ENCODE measurements at places on chromosomes 6 and 20.

GRCh38 chr6:44053760-44054556, 73.3 kb downstream of the MRPL14 start:
- DNase-seq = no peak

DNA sequence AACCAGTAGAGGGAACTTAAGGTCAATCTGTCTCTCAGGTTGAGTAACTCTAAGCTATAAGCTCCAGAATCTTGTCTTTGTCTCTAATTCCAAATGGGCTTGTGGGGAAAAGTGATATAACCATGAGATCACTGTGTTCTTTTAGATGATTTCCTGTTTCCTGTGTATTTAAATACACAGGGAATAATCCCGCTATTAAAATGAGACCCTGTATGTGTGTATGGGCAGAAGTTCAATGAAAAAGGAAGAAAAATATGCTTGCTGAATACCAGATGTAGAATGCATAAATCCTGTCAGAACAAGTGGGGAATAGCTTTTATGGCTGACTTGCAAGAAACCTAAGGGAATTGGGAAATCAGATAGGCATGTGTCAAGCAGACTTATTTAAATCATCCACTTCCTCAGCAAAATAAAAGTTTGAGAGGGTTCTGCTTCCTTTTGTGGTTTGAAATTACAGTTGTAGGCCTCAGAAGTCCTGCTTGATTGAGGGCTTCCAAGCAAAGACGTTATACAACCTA, 164.7 kb upstream of the PDE7B start:
- no peak for DNase-seq

DNA sequence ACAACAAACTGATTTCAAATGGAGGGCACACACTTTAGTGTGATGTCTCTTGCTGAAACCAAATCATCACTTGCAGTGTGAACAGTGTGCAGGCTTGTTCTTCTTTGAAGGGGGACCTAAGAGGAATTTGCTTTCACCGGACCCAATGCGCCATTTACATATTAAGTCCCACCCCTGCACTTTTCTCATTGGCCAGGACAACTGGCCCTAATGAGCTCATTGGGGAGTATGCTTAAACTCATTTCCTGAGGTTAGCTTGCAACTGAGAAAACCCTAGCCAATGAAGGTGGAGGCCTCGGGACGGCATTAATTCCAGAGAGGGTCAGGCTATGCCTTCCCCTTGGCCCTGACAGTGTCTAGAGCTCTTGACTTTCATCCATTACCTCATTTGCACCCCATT, 58.7 kb downstream of the VEGFA start:
- DNase-seq = no peak

GRCh38 chr6:163571730-163572129, 157.2 kb downstream of the QKI start:
- DNase-seq = no peak

DNA sequence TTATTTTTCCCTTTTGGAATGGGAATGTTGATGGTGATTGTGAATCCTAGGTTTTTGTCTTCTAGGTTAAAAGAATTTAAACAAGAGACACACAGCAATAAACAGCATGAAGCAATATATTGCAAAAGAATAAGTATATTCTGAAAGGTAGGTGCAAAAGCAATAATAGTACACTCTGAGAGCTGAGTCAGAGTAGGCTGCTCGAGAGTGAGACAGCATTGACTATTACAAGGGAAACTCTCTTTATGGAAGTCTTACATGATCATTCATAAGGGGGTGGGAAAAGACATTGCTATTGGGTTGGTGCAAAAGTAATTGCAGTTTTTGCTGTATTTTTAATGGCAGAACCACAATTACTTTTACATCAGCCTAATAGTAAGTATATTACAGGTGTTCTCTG, 25.0 kb downstream of the FBXO5 start:
- DNase-seq = no peak

- no peak for DNase-seq
Measured at GRCh38 chr6:119067091-119067490, 11.4 kb downstream of the FAM184A start.

GRCh38 chr20:64080013-64080812, at the start of gene OPRL1:
Gene OPRL1, plus strand, starts transcription at chr20:64080082. Its CDS starts 12,639 bp downstream, at chr20:64092721.
- DNase-seq = no peak

- DNase-seq = no peak
Measured at GRCh38 chr6:2505624-2506023, 245.1 kb downstream of the MYLK4 start.

DNA sequence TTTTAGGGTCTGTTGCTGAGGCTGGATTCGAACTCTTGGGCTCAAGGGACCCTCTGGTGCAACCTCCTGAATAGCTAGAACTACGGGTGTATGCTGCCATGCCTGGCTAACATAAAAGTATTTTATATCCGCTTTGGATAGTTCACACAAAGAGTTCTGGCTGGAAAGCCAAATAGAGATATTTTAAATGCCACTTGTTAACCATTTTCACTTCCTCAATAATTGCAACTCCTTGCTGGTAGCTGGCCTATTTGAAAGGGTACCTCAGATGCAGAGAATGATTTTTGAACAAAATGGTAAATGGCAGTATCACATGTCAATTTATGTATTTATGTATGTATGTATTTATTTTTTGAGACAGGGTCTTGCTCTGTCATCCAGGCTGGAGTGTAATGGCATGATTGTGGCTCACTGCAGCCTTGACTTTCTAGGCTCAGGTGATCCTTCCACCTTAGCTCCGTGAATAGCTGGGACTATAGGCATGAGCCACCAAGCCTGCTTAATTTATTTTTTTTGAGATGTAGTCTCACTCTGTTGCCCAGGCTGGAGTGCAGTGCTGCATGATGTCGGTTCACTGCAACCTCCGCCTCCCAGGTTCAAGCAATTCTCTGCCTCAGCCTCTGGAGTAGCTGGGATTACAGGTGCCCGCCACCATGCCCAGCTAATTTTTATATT, 12.9 kb upstream of the JARID2 start:
- no peak for DNase-seq

DNA sequence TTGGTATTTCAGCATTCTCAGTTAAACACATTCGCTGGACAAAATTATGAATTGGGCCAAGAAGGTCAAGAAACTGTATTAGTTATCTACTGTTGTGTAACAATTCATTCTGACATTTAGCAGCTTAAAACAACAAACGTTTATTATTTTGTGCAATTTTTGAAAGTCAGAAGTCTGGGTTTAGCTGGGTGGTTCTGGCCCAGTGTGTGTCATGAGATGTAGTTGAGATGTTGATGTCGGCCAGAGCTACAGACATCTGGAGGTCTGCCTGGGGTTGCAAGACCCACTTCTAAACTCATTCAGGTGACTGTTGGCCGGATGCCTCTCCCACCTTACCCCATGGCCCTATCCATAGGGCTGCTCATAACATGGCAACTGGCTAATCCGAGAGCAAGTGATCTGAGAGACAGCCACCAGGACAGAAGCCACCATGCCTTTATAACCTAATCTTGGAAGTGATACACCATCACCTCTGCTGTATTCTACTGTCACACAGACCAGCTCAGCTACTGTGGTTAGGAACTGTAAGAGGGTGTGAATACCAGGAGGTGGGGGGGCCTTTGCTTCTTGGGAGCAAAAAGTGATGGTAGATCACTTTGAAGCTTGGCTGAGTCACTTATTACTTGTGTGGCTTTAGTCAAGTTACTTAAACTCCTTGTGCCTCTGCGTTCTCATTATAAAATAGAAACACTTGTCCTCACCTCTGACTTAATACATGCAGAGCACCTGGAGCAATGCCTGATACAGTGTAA, 217.0 kb upstream of the MYLIP start:
- DNase-seq = no peak

GRCh38 chr6:160965893-160966292, 25.7 kb upstream of the MAP3K4 start:
- no peak for DNase-seq

- no peak for DNase-seq
Measured at GRCh38 chr6:22251348-22251747, 45.5 kb downstream of the PRL start.

DNA sequence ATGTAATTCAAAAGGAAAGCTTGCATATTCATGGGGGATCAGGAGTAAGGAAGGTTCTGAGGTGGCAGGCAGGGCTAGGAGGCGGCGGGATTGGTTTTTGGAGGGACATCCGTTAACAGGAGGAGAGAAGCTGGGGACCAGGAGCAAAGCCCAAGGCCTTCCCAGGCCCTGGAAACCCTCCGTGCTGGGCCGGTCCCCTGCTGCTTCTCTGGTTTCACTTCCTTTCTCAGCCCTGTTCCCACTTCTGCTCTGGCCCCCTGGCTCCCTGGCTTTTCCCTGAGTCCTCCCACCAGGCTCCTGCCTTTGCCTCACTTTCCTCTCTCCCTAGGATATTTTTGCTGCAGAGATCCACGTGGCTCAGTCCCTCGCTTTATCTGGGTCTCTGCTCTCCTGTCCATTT, 26.4 kb upstream of the SALL4 start:
- no peak for DNase-seq

DNA sequence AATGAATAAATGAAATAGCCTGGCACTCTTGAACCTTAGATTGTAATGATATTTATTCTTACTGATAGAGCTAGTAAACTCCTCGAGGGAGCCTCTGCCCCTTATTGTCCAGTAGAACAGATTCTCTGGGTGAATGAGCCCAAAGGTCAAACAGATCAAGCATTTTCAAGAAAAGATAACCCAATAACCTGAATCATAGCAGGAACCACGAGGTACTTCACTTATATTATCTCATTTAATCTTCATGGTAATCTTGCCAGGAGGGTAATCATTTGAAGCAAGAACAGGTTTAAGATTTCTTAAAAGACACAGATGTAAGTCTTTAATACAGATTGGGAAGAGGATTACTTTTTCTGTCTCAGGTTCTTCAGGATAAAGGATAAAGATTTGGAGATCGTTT, 17.0 kb upstream of the TBCC start:
- DNase-seq = no peak

DNA sequence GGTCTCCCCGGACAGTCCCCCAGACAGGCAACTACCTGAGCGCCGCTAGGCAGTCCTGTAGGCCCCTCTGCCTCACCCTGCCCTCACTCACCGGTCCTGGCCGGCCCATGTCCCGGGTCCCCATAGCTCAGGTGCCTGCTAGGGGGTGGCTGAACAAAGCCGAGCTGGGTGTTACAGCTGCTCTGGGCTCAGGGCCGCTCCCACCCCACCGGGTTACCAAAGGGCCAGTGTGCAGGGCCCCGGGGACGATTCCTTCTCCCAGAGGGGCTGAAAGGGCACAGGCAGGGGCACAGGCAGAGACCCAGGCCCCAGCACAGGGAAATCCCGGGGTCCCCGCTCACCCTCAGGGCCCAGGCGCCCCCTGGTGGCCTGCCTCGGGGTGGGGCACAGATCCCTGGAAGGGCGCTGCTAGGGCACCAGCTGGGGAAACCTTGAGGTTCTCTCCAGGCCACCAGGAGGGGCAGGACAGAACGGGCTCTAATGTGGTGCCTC, 118.4 kb downstream of the GRM4 start:
- peak; percentile 40 for DNase-seq

- no peak for DNase-seq
Measured at GRCh38 chr6:143684486-143684885, 6.7 kb downstream of the PHACTR2 start.

GRCh38 chr20:43680981-43681380, 14.1 kb downstream of the MYBL2 start:
- no peak for DNase-seq

GRCh38 chr6:111585974-111586315, 19.7 kb downstream of the TRAF3IP2 start:
- no peak for DNase-seq

DNA sequence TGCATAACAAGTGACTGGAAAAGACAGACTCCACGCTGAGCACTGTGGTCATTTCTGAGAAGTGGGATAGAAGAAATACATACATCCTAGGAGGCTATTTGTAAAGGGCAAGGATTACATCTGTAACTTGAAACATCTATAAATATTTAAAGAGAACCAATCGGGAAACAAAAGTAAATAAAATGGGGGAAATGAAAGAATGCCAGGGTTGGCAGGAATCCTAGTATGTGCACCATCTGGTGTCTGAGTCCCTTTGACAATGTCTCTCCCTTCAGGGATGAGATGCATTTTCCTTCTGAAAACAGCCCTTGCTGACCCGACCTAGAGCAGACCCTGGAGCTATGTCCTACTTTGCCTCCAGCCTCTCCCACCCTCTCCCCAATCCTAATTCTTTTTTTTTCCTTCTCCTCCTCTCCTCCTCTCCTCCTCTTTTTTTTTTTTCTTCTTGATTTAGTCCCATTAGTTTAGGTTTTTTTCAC, 53.2 kb downstream of the VSTM2L start:
- no peak for DNase-seq

GRCh38 chr6:53635322-53635721, 30.2 kb downstream of the KLHL31 start:
- DNase-seq = no peak

DNA sequence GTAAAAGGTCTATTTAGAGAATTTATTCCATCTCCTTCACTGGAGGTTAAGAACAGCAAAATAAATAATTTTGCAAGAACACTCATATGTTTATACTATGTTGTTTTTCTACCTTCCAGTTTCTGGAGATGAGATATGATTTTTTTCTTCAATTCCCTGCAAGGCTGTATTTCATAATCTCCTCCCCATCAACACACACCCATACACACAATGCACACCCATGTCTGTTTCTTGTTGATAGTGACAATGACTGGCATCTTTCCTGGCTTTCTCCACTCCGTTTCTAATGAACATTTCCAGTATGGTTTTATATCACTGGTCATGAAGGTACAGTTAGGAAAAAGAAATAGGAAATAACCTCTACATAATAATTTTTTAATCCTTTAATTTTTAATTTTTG, 202.1 kb downstream of the ARHGAP18 start:
- DNase-seq = no peak

- no peak for DNase-seq
Measured at GRCh38 chr6:167839343-167839742, 12.6 kb downstream of the AFDN start.

GRCh38 chr6:107618672-107619071, 128.8 kb downstream of the SOBP start:
- no peak for DNase-seq

DNA sequence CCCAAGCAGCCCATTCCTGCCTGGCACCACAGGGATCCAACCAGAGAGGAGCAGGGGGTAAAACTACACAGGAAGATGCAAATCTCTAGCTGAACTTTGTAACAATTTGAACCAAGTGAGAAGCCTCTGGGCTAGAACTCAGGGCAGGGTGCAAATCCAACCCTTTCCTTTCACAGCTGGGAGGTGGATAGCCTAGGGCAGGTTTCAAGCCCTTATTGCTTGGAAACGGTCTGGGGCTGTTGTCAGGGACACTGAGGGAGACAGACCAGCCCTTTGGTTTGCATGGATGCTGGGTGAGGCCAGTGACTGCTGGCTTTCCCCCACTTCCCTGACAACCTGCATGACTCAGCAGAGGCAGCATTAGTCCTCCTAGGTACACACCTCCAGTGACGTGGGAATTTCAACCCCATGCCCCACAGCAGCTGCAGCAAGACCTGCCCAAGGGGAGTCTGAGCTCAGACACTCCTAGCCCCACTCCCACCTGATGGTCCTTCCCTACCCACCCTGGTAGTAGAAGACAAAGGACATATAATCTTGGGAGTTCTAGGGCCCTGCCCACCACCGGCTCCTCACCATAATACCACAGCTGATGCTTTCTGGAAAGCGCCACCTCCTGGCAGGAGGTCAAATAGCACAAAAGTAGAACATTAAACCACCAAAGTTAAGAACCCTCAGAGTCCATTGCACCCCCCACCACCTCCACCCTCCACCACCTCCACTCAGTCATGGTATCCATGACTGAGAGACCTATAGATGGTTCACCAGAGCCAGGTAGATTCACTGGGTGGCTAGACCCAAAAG, 797.7 kb upstream of the MAN1A1 start:
- no peak for DNase-seq

- no peak for DNase-seq
Measured at GRCh38 chr20:46883892-46884291, 10.8 kb upstream of the EYA2 start.
